CD4-positive, alpha-beta T cell treated with Interleukin-10 for 1 hour (primary cell): ENCODE measurements at places on chromosomes 16 and 17.

DNA sequence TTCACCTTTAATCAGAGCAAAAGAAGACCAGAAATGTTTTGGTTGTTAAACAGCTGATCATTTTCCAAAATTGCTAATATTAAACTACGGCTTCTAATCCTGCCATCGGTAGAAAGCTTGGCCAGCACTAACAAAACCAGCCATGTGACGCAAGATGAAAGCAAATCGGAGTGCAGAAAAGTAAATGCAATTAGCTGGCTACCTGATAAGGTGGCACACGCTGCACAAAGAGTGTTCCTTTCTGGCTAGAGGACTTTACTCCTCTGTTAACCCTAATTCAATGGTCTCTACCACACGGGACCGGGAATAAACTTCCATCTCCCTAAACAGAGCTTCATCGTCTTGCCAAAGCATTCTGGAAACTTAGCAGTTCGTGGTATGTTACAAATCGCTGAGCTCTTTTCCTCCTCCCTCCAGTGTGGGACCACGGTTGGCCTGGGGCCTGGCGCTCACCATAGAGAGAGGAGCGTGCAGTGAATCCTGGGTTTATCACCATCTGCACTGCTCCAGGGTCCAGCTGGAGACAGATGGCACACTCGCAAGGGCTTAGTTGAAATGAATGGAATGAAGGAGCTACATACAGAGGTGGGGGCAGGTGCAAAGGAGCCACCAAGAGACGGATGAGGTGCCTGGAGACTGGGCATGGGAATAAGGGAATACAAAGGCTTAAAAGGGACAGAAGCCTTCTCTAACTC is 10.1 kb upstream of the COG1 start:
- no peak for DNase-seq

GRCh38 chr16:48231727-48232492 is 12.2 kb upstream of the LONP2 start:
- DNase-seq: peak; percentile 17

- DNase-seq: no peak
Measured at GRCh38 chr17:67021196-67021595, 23.2 kb upstream of the CACNG1 start.

GRCh38 chr17:57215317-57215716 is 41.0 kb upstream of the MSI2 start:
- no peak for DNase-seq

DNA sequence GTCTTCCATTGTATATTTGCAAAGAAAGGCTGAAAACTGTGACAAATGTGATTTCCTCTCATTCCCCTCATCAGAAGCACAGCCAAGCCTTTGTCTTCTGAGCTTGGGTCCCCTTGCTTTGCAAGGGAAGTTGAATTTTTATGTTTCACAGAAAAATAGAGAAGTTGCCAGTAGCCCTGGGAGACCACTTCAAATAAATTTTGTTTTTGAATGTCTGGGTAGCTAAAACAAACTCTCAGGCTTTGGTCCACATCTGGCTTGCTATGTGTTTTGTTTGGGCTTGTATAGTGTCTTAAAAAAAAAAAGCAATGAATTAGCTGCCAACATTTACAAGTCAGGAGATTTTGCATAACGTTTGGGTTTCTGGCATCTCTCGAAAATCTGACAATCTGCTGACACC is 24.1 kb downstream of the PIK3R6 start:
- no peak for DNase-seq

DNA sequence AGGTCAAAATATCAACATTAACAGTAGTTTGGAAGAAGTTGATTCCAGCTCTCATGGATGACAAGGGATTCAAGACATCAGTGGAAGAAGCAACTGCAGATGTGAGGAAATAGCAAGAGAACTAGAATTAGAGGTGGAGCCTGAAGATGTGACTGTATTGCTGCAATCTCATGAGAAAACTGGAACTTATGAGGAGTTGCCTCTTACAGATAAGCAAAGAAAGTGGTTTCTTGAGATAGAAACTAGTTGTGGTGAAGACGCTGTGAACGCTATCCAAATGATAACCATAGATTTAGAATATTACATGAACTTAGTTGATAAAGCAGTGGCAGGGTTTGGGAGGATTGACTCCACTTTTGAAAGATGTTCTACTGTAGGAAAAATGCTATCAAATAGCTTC is 67.8 kb downstream of the GOSR1 start:
- DNase-seq: no peak

GRCh38 chr16:6250511-6250910 is 1082.1 kb upstream of the RBFOX1 start:
- no peak for DNase-seq

- DNase-seq: peak; percentile 2
Measured at GRCh38 chr17:39400547-39401411, 647 bp downstream of the FBXL20 start.

DNA sequence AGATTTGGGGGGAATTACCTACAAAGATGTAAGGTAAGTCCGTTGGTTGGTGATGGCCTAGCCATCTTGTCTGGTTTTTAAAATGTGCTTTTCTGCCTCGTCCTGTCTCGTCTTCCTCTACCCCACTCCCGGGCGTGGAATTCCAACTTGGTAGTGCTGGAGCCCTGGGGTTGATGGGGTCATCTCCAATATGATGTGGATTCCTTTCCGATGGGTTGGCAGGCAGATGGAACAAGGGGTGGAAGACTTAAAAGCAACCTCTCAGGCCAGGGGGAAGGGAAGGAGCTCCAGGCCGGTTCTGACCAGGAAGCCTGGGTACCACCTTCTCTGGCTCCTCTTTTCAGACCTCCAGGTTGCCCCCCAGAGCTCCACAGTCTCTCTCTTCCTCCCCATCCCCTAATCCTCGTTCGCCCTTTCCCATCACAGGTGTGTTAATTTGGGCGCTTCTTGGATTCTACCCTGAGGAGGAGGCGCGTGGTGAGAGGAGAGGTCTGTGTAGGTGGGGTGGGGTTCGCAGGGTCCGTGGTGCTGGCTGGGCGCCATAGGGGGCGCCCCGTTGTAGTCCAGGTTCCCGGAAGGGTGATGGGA is 5.1 kb upstream of the HOXB2 start:
- no peak for DNase-seq

DNA sequence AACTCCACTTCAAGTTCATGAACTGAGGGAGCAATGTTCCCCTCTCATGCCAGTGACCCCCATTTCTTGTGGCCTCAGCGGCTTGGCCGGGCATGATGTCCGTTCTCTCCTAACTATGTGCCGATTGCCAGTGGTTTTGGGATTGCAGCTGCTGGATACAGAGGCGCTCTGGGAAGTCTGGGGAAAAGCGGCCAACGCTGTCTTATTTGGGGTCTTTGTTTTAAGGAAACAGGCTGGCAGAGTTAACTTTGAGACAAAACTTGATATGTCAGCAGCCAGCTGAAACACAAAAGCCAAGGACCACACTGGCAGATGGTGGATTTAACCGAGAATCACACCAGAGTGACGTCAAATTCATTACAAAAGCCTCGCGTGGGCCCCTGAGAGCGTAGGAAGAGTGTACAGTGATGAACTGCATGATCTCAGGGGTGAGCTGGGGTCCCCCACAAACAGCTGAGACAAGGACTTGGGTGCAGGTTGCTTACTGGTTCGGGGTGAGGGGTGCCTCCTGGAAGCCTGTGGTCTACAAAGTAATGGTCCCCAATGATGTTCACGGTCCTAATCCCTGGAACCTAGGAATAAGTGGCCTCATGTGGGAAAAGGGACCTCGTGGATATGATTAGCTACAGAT is 180.4 kb downstream of the IRF8 start:
- DNase-seq: no peak
